Transverse colon (tissue), 4 donors: ENCODE measurements at places on chromosomes 3 and 15.

- H3K4me3 ChIP-seq: no peak overlapping the region
- no peaks in the 10 kb centered on the region for H3K36me3 ChIP-seq
- H3K27ac ChIP-seq: no peak overlapping the region
- H3K27me3 ChIP-seq: no peaks in the 10 kb centered on the region
- no peak for DNase-seq
- H3K4me1 ChIP-seq: no peaks in the 10 kb centered on the region
Measured at GRCh38 chr3:20741381-20741780, 555.4 kb upstream of the SGO1 start.

DNA sequence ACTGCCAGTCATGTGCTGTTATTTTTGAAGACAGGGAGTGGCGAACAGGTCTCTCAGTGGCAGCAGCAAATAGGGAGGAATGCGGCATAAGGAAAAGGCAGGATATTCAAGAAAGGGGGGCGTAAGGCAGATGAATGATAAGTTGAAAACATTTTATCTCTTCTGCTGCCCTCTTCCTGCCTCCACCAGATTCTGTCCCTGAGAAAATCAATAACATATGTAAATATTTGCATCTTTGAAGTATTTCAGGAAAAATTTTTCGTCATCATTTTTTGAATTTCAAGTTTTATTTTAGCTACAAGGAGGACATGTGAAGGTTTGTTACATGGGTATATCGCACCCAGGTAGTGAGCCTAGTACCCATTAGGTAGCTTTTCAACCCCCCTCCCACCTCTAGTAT is 616.7 kb downstream of the MCTP2 start:
- no peak overlapping the region for H3K4me3 ChIP-seq
- no peak overlapping the region for H3K27ac ChIP-seq
- no peak for DNase-seq
- H3K4me1 ChIP-seq: peaks cover 18% of the 10 kb centered on the region
- H3K27me3 ChIP-seq: no peaks in the 10 kb centered on the region
- no peaks in the 10 kb centered on the region for H3K36me3 ChIP-seq

GRCh38 chr15:101050623-101051290 is 131.6 kb downstream of the LRRK1 start:
- no peak overlapping the region for H3K4me3 ChIP-seq
- DNase-seq: peak; percentile 4
- peaks cover 13% of the 10 kb centered on the region for H3K36me3 ChIP-seq
- H3K4me1 ChIP-seq: no peaks in the 10 kb centered on the region

GRCh38 chr3:43748179-43748578 is 57.4 kb downstream of the ABHD5 start:
- no peak overlapping the region for H3K27ac ChIP-seq
- DNase-seq: no peak
- H3K4me3 ChIP-seq: no peak overlapping the region

DNA sequence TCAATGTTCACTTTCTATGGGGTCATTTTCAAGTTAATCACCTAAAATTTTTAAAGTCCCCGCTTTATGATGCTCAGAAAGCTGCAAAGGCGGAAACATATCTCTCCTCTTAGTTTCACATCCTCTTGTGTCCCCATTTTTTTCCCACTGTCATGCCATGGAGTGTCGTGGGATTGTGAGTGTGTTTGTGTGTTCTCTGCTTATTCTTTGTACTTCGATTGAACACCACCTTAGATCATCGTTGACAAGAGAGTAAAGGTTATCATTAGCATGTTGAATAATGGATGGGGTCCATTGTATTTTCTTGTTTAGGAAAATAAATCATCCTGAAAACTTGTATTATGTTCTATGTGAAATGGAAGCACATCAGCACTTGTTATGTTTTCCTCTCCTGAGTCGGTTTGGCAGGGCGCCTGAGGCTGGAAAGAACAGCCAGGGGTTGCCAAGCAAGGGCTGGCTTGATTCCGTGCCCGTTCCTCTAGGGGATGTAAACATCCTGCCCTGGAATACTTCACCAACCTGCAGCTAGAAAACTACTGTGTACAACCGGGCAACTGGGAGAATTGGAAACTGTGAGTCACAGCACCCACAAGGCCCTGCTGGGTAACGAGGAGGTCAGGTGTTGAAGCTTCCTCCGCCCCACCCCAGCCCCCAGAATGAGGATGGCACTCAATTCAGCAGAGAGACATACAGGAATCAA is 67.2 kb downstream of the EIF4E3 start:
- no peaks in the 10 kb centered on the region for H3K4me1 ChIP-seq
- DNase-seq: peak; percentile 72
- H3K36me3 ChIP-seq: no peaks in the 10 kb centered on the region
- H3K27ac ChIP-seq: peak overlapping the region; percentile 50
- H3K4me3 ChIP-seq: no peak overlapping the region

- no peak within 1 kb of the TSS for H3K27ac ChIP-seq
- H3K4me3 ChIP-seq: peak within 1 kb of the TSS; percentile 41
- DNase-seq: peak; percentile 36
- H3K27me3 ChIP-seq: peaks cover 50% of the 10 kb centered on the region
Measured at GRCh38 chr15:40282869-40283614, at the start of gene ANKRD63. ANKRD63 (minus strand) TSS chr15:40283064; CDS start chr15:40282586, 478 bp downstream.

DNA sequence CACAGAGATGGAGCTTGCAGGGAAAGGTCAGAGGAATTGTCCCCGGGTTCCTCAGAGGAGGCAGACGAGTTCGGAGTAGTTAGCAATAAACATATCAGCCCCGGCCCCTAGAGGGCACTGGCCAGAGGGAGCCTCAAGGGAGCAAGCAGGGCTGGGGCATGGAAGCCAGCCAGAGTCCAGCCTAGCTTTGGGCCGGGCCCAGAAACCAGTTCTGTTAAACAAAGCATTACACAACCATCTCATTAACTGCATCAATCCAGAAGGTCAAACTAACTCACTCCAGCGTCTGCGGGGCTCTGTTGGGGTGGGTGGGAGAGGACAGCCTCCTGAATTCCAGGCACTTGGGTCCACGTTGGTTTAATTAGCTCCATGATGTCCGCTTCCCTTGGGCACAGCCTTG is 41.0 kb upstream of the IREB2 start:
- no peaks in the 10 kb centered on the region for H3K4me1 ChIP-seq
- peak; percentile 85 for DNase-seq
- peak overlapping the region; percentile 26 for H3K27ac ChIP-seq
- H3K4me3 ChIP-seq: no peak overlapping the region

- H3K4me3 ChIP-seq: no peak overlapping the region
- H3K4me1 ChIP-seq: no peaks in the 10 kb centered on the region
- no peaks in the 10 kb centered on the region for H3K27me3 ChIP-seq
- H3K27ac ChIP-seq: no peak overlapping the region
Measured at GRCh38 chr3:22671848-22672247, 531.3 kb upstream of the UBE2E2 start.

DNA sequence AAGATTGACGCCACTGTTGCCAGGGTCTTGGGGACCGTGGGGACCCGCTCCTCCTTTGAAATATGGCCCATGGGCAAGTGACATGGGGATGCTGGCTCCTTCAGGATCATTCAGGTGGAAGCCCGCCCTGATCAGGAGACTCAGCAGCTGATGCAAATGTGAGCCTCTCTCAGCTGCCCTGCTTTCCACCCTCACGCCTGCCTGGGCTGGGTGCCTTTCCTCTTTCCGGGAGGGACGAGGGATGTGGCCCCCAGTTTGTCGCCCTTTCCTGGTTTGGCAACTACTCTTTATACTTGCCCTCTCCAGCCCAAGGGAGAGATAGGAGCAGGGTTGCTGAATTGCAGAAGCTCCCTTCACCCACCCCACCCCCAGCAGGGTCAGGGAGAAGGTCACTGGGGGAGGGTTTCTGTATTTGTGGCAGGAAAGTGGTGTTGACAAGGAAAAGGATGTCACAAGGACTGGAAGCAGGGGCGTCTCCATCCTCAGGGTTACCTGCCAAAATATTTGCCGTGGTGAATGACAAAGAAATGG is 21.8 kb downstream of the DNASE1L3 start:
- H3K4me1 ChIP-seq: no peaks in the 10 kb centered on the region
- no peak for DNase-seq
- no peak overlapping the region for H3K4me3 ChIP-seq
- no peaks in the 10 kb centered on the region for H3K36me3 ChIP-seq
- no peaks in the 10 kb centered on the region for H3K27me3 ChIP-seq
- H3K27ac ChIP-seq: no peak overlapping the region

GRCh38 chr3:50651445-50651844 is 23.3 kb upstream of the DOCK3 start:
- H3K27me3 ChIP-seq: no peaks in the 10 kb centered on the region
- H3K27ac ChIP-seq: no peak overlapping the region
- H3K36me3 ChIP-seq: no peaks in the 10 kb centered on the region
- DNase-seq: no peak
- no peaks in the 10 kb centered on the region for H3K4me1 ChIP-seq

GRCh38 chr15:69713726-69714559 is 261.3 kb downstream of the RPLP1 start:
- H3K27me3 ChIP-seq: no peaks in the 10 kb centered on the region
- H3K36me3 ChIP-seq: no peaks in the 10 kb centered on the region
- H3K4me1 ChIP-seq: peaks cover 8% of the 10 kb centered on the region
- H3K27ac ChIP-seq: no peak overlapping the region
- H3K4me3 ChIP-seq: no peak overlapping the region
- peak; percentile 42 for DNase-seq

GRCh38 chr3:36477655-36478054 is 97.4 kb downstream of the STAC start:
- no peaks in the 10 kb centered on the region for H3K4me1 ChIP-seq
- no peaks in the 10 kb centered on the region for H3K36me3 ChIP-seq
- no peak overlapping the region for H3K27ac ChIP-seq
- no peak overlapping the region for H3K4me3 ChIP-seq
- H3K27me3 ChIP-seq: no peaks in the 10 kb centered on the region
- DNase-seq: no peak

DNA sequence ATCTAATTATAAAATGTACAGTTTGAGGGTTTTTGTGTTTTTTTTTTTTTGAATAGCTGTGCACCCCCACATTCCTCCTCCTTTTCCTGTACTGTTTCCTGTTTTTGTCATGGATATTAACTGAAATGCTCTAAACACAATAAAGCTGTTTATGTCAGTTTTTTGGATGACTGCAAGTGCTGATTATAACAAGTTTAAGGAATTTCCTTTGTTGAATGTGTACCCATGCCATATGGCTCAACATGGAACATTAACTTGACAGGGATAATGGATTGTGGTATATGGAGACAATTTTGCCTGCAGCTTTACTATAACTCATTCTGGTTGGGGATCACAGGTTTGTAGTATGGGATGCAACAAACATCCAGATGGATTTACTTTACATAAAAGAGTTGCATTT is 216.4 kb downstream of the TCF12 start:
- H3K27ac ChIP-seq: no peak overlapping the region
- no peaks in the 10 kb centered on the region for H3K27me3 ChIP-seq
- no peaks in the 10 kb centered on the region for H3K36me3 ChIP-seq
- no peaks in the 10 kb centered on the region for H3K4me1 ChIP-seq

DNA sequence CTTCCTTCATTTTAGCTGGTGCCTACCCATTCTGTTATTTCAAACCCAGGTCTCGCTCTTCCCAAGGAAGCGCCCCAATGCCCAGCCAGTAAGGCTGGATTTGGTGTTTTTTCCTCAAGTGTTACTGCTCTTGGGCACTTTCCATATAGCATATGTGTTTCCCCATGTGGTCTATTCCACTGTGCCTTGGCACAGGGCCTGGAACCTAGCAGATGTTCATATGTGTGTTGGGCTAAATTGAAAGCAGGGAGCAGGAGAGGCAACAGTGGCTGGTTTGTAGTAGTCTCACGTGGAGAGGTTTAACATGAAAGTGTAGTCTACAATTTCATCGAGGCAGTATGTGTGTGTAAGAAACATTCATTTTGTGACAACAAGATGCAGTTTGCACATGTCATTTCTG is 48.2 kb upstream of the TEX264 start:
- peaks cover 4% of the 10 kb centered on the region for H3K36me3 ChIP-seq
- no peak overlapping the region for H3K4me3 ChIP-seq
- H3K4me1 ChIP-seq: peaks cover 4% of the 10 kb centered on the region
- no peaks in the 10 kb centered on the region for H3K27me3 ChIP-seq
- peak overlapping the region; percentile 51 for H3K27ac ChIP-seq
- no peak for DNase-seq

- DNase-seq: no peak
- H3K4me1 ChIP-seq: no peaks in the 10 kb centered on the region
- H3K27me3 ChIP-seq: no peaks in the 10 kb centered on the region
- H3K36me3 ChIP-seq: no peaks in the 10 kb centered on the region
- no peak overlapping the region for H3K4me3 ChIP-seq
Measured at GRCh38 chr3:59317386-59317785, 267.6 kb upstream of the CFAP20DC start.

DNA sequence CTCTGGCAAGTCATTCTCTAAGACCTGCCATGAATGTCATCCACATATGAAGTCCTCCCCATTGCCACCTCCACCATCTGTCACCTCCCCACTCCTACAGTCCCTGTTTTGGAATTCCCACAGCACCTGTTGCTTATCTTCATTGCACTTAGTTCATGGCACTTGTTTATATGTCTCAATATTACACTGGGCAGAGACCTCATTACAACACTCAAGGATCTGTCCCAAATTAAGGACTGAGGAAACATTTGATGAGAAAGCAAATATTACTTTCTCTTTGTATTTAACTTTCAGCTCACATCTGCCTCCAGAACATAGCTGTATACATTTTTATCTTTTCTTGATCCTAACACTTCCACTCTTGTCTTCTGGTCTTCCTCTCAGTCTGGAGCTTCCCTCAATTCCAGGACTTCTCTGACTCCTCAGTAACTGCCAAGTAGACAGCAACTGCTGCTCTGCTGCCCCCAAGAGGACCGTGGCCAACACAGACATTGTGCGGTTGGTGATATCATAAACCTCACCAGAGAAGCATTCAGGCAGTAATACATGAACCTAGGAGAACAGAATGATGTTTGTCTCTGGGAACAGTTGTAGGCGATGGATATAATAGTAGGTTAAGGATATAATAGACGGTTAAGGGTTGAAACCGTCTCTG is 45.0 kb upstream of the FGF12 start:
- no peak for DNase-seq
- no peak overlapping the region for H3K27ac ChIP-seq
- no peaks in the 10 kb centered on the region for H3K4me1 ChIP-seq
- H3K4me3 ChIP-seq: no peak overlapping the region
- no peaks in the 10 kb centered on the region for H3K27me3 ChIP-seq

GRCh38 chr3:140007911-140008869 is 73.2 kb downstream of the CLSTN2 start:
- H3K4me1 ChIP-seq: no peaks in the 10 kb centered on the region
- no peak overlapping the region for H3K27ac ChIP-seq
- H3K4me3 ChIP-seq: no peak overlapping the region
- H3K36me3 ChIP-seq: no peaks in the 10 kb centered on the region
- H3K27me3 ChIP-seq: no peaks in the 10 kb centered on the region

DNA sequence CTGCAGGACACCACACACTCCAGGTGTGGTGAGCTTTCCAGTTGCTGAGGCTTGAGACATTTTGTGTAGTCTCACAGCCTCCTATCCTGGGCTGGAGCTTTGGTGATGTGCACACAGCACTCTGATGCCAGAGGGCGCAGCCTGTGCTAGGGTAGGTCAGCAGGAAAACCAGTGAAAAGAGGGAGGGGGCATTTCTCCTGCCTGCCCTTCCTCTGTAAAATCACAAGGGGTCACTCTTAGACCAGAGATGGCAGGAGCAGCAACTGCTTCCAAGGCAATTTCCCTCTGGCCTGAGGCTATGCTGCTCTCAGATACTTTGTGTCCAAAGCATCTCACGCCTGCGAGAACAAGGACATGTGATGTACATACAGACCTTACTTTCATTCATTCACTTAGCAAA is 16.5 kb upstream of the MUSTN1 start:
- no peaks in the 10 kb centered on the region for H3K36me3 ChIP-seq
- no peak overlapping the region for H3K27ac ChIP-seq
- no peak overlapping the region for H3K4me3 ChIP-seq
- no peak for DNase-seq
